ENCODE measurements at places on chromosomes 3 and 15.

DNA sequence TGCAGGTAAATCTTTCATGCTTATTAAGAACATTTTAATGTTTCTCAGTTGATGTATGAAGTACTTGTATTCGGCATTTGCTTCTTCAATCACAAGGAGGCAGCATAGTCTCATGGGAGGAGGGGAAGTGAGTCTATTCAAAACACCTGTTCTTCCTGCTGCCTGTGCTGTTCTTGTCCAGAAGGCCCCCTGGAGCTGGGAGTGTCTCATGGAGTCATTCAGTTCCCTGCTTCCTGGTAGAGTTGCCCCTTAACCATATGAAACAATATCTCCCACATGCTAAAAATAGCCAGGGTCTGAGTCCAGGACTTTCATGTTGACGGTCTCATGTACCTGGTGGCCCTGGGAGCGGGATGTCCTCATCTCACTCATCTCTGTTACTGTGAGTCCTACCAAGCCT lies 15.5 kb upstream of the PPP1R2 start:
- peak; percentile 42 for DNase-seq

DNA sequence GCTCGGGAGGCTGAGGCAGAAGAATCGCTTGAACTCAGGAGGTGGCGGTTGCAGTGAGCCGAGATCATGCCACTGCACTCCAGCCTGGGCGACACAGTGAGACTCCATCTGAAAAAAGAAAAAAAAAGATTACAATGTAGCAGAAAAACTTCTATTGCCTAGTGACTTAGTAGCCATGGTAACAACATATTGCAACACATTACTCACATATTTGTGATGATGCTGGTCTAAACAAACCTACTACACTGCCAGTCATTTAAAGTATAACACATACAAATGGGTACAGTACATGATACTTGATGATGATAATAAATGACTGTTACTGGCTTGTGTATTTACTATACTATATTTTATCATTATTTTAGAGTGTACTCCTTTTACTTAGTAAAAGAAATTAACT lies 125.6 kb downstream of the PLOD2 start:
- no peak for DNase-seq

DNA sequence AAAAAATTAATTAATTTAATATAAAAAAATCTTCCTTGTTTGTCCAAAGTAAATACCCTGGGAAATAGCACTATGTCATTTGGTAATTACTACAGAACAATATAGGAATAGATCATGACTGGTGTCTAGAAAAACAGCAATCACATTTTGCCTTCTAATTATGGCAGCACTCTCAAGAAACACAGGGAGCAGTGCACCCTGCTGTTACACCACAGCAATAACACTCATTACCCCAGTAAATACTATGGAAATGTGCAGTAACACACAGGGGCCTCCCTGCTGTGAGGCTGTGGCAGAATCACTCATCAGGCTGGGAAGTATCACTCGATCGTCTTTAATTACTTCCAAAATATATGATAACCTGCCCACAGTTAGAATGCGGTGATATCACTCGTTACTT lies 646.0 kb downstream of the TUSC7 start:
- no peak for DNase-seq

DNA sequence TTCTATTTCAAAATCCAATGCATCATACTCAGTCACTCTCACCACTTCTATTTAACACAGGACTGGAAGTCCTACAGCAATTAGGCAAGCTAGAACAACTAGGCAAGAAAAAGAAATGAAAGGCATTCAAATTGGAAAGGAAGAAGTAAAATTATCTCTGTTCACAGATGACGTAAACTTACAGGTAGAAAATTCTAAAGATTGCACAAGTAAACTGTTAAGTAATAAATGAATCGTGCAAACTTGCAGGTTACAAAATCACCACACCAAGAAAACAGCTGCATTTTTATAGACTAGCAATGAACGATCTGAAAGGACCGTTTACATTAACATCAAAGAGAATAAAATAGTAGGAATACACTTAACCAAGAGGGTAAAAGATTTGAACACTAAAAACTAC lies 36.2 kb downstream of the CHST2 start:
- DNase-seq: no peak

- DNase-seq: no peak
These were observed 85.9 kb upstream of the SYNPR start for GRCh38 chr3:63192248-63192647.

DNA sequence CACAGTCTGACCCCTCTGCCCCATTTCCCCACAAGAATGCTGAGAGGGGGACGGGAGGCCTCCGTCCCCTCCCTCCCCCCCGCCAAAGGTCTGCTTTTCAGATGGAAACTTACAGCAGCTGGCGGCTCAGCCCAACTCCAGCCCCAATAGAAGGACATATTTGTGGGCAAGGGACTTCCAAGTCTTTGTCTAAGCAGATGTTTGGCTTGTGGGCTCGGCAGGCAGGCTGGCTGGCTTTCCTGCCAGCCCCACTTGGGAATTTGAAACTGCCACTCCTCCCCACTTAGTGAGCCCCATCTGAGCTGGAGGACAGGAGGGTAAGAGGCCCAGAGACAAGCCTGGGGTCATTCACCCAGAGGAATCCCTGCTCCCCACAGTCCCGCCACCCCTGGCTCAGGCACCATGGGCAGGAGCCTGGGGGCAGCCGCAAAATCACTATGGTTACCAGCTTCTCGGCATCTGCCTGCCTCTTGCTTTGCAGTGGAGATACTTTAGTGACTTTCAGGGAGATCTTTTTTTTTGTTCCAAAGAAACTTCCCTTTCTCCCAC lies 53.6 kb downstream of the LMCD1 start:
- no peak for DNase-seq

DNA sequence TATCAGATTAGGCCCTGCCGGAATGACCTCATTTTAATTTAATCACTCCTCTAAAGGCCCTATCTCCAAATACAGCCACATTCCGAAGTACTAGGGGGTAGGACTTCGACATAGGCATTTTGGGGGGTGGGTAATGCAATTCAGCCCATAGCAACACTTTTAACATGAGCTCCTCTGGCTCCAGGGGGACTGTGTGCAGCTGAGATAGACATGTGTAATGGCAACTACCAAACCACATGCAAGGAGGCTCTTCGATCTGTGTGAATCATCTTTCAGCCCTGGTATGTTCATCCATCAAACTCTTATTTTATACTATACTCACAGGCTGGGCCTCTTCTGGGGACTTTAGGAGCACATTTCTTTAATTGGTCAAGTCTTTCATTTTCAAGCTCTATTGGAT lies 57.4 kb upstream of the PPARG start:
- no peak for DNase-seq

- no peak for DNase-seq
These were observed 25.7 kb downstream of the PRKCI start for GRCh38 chr3:170247875-170248274.

- DNase-seq: no peak
These were observed 1.5 kb downstream of the CRYBG3 start for GRCh38 chr3:97823046-97824004.

Measured in CD4-positive, alpha-beta T cell treated with Interleukin-4 for 1 hour (primary cell).